HuH-7 (cell line): ENCODE measurements at places on chromosomes 1 and 21.

GRCh38 chr21:14454016-14455009 lies 71.4 kb upstream of the HSPA13 start:
- peak; percentile 3 for DNase-seq

GRCh38 chr1:92927870-92928269 lies 33.4 kb downstream of the DIPK1A start:
- DNase-seq = no peak

GRCh38 chr1:157193702-157194391 lies 55.7 kb upstream of the ETV3 start:
- DNase-seq = peak; percentile 82

DNA sequence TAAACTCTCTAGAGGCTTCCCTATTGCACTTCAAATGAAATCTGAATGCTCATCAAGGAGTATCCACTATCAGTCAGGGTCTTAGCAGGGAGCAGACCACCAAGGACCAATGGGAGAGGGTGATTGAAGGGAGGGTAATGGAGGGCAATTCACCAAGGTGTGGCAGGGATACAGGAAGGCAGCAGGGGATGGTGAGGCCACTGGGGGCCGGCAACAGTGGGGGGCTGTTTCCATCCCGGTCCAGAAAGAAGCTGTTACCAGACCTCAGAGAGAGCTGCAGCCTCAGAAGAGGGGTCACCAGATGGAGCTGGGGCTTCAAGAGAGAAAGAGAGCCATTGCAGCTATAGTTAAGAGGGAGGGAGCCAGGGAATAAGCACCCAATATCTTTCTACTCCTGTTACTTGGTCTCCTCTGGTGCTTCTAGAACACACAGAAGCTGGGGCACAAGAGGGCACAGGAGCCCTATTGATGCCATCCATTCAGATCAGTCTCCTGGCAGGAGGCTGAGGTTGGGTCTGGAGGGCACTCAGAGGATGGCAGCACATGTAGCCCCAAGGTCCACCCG lies 417.6 kb downstream of the PTPRU start:
- no peak for DNase-seq

GRCh38 chr1:64892576-64893573 lies 73.5 kb downstream of the JAK1 start:
- DNase-seq = no peak

GRCh38 chr1:159821171-159821867 lies 5.4 kb upstream of the SLAMF8 start:
- no peak for DNase-seq

GRCh38 chr21:27040738-27041469 lies 74.0 kb upstream of the ADAMTS5 start:
- DNase-seq = no peak

GRCh38 chr1:52876843-52877242 lies 34.3 kb downstream of the ZYG11A start:
- no peak for DNase-seq

GRCh38 chr1:158146165-158146564 lies 34.5 kb upstream of the CD1D start:
- no peak for DNase-seq
